ENCODE measurements at places on chromosomes 2 and 18.

DNA sequence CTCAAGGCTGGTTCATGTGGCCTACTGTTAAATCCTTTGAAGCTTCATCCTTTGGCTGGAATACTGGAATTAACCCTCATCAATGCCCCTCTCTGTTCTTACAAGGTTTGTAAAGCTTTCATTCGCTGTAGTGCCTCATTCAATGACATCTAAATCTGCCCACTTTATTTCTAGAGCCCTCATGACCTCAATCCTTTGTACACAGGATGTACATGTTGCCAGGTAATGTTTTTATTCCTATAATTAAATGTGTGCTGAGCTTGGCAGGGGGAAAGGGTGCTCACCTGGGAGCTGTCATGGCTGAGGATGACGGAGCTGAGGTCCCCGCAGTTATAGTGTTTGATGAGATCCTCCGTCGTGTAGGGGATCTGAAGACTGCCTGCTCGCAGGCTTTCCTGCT, 39.3 kb downstream of the TRABD2A start:
- DNase-seq: no peak

- DNase-seq: no peak
These were observed 70.8 kb downstream of the ABI2 start for GRCh38 chr2:203399031-203399430.

DNA sequence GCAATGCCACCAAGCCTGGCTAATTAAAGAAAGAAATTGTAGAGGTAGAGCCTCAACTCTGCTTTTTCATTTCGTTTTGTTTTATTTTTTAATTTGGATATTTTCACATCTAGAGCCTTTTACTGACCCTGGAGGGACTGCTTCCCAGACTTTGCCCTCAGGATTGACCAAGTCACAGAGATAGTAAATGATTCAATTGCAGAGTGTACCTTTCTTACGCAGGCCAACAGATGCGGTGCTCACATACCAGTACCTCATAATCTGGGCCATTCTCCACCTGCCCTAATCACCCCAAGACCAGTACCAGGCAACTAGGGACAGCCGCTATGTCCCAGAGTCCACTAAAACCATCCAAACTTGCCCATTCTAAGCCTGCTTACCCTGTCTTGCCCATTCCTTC, 110.8 kb downstream of the DDX1 start:
- DNase-seq: no peak

- no peak for DNase-seq
These were observed 1050.7 kb upstream of the PIK3C3 start for GRCh38 chr18:40904295-40904694.

- DNase-seq: no peak
These were observed 28.0 kb upstream of the ZNF236 start for GRCh38 chr18:76794326-76794725.

DNA sequence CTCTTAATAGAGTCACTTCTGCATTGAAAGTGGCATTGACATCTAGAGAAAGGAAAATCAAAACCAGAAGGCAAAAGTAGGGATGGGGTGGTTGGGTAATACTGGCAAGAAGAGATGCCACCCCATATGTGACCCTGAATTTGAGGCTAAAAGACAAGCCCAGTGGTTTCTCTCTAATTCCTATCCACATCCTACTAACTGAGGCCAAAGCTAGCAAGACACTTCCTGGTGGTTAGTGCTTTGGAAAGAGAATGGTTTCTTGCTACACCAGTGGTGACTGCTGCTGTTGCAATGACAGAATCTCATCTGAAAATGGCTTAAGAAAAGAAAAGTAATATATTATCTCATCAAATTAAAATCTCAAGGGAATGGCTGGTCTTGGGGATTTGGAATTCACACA, 640.6 kb downstream of the EPHA4 start:
- no peak for DNase-seq

All from naive thymus-derived CD4-positive, alpha-beta T cell (primary cell).